ENCODE measurements at places on chromosomes 3 and 15. TPM values are rescaled to one million over a fixed set of nuclear protein-coding genes. Genes with fewer than 3 reads are reported as not detected.
A peak's percentile ranks its signal among the peaks of the same experiment; 100 is the strongest.

The SLC12A1 gene
- total RNA-seq = not detected

The CDHR4 gene
- not detected for total RNA-seq

The MESD gene
- total RNA-seq = 29.5 TPM

The LINGO1 gene
- not detected for total RNA-seq

DNA sequence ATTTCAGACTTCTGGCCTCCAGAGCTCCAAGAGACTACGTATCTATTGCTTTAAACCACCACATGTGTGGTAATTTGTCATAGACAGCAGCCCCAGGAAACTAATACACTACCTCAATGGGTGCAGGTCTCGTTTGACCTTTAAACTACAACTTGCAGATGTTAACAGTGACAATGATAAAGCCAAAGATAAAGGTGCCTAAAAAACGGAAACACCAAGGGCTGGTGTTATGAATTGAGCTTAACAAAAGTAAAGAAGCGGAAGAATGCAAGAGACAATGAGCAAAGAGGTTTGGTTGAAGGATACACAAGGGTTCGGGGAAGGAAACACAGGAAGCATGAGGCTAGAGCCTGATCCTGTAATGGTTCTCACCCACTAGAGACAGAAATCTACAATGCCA, 50.8 kb downstream of the RFTN1 start:
- peak overlapping the region; percentile 40 for H3K4me3 ChIP-seq
- DNase-seq = no peak
- peaks cover 71% of the 10 kb centered on the region for H3K4me1 ChIP-seq
- H3K27ac ChIP-seq = peak overlapping the region; percentile 74
- peaks cover 41% of the 10 kb centered on the region for H3K36me3 ChIP-seq

DNA sequence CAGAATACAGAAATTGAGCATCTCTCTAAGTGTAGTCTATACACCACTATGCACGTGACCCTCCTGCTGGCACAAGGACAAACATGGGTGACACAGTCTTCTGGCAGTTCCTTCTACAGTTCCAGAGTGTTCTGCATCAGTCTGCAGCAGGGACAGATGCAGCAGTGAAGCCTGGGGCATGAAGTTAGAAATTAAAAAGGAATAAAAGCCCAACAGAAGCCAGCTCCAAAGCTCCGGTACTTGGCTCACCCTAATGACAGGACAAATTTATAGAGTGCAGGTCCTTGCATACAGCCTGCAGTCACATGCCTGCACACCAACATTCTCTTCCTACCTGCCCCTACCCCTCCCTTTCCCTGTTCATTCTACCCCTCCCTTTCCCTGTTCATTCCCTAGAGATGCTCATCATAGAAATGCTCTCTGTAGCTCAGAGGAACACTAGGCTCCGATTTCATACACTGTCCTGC, 15.0 kb downstream of the UACA start:
- H3K4me1 ChIP-seq = no peaks in the 10 kb centered on the region
- H3K36me3 ChIP-seq = no peaks in the 10 kb centered on the region
- no peak overlapping the region for H3K27ac ChIP-seq
- H3K27me3 ChIP-seq = peaks cover 21% of the 10 kb centered on the region
- DNase-seq = no peak

GRCh38 chr3:142875583-142876207, 13.2 kb downstream of the PCOLCE2 start:
- no peak overlapping the region for H3K27ac ChIP-seq
- no peaks in the 10 kb centered on the region for H3K4me1 ChIP-seq
- no peak overlapping the region for H3K4me3 ChIP-seq
- no peak for DNase-seq
- H3K36me3 ChIP-seq = no peaks in the 10 kb centered on the region
- peaks cover 17% of the 10 kb centered on the region for H3K27me3 ChIP-seq

DNA sequence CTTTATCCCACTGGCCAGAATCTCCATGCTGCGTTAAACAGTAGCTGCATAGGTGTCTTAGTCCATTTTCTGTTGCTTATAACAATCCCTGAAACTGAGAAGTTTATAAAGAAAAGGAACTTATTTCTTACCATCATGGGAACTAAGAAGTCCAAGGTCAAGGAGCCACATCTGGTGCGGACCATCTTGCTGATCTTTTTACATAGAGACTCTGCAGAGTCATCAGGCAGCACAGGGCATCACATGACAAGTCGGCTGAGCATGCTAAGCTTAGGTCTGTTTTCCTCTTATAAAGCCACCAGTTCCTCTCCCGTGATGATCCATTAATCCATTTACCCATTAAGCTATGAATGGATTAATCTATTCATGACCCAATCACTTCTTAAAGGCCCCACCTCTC, 22.4 kb upstream of the FAM174B start:
- H3K36me3 ChIP-seq = no peaks in the 10 kb centered on the region
- no peak overlapping the region for H3K4me3 ChIP-seq
- H3K27ac ChIP-seq = no peak overlapping the region
- peaks cover 21% of the 10 kb centered on the region for H3K27me3 ChIP-seq
- H3K4me1 ChIP-seq = no peaks in the 10 kb centered on the region

GRCh38 chr15:33068007-33068481, 126.5 kb downstream of the FMN1 start:
- H3K4me1 ChIP-seq = peaks cover 7% of the 10 kb centered on the region
- H3K27me3 ChIP-seq = peaks cover 19% of the 10 kb centered on the region
- no peak for DNase-seq
- no peaks in the 10 kb centered on the region for H3K36me3 ChIP-seq

GRCh38 chr3:58051196-58051595, 43.0 kb downstream of the FLNB start:
- H3K4me3 ChIP-seq = no peak overlapping the region
- peaks cover 23% of the 10 kb centered on the region for H3K4me1 ChIP-seq
- no peaks in the 10 kb centered on the region for H3K36me3 ChIP-seq
- H3K27me3 ChIP-seq = peaks cover 1% of the 10 kb centered on the region
- no peak for DNase-seq

DNA sequence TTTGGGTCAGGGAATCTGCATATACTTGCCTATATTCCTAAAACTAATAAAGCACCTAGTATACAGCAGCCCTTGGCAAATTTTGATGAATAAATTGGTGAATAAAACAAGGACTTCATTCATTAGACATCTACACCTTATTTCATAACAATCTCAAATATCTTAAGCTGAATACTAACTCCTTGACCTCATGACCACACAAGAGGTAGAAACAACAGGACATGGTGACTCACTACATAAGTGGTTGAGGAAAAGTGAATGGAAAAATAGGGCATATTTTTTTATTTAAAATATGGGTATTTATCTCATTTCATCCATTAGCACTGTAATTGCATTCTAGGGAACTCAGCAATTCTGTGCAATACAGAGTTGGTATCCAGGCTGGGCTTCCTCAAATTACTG, 7.8 kb upstream of the STAC start:
- H3K36me3 ChIP-seq = no peaks in the 10 kb centered on the region
- H3K27ac ChIP-seq = no peak overlapping the region
- no peak overlapping the region for H3K4me3 ChIP-seq
- DNase-seq = no peak
- no peaks in the 10 kb centered on the region for H3K4me1 ChIP-seq
- peaks cover 2% of the 10 kb centered on the region for H3K27me3 ChIP-seq

DNA sequence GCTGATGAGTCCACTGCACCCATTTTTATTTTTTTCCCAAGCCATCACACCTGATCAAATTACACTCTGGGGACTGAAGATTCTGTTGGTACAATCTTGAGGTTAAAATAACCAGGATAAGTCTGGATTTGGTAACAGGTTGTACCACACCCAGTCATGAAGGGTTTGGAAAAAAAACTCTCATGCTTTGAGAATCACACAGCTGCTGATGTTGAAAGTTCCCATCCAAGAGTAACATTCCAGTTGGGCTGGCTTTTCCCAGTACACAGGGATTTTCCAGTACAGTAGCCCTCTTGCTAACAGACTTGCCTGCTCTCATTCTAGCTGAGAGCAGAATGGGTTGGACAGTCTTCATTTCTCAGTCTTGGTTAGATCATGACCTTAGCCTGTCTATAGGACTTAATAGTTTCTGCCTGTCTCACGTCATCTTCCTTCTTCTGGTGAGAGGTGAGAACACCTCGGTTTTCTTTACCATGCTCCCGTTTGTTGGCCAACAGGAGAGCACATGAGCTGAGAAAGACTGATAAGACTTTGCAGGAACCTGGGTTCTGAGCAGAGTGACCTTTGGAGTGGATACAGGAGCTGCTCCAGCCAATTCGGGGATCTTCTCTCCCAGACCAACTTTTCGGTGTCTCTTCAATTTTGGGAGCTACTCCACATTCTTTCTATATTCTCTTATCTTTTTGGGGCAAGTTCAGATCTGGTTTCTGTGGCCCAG, 300.1 kb upstream of the LYSMD4 start:
- no peaks in the 10 kb centered on the region for H3K4me1 ChIP-seq
- no peaks in the 10 kb centered on the region for H3K27me3 ChIP-seq
- no peaks in the 10 kb centered on the region for H3K36me3 ChIP-seq
- no peak overlapping the region for H3K27ac ChIP-seq

- H3K27me3 ChIP-seq = no peaks in the 10 kb centered on the region
- H3K4me3 ChIP-seq = no peak overlapping the region
- no peak overlapping the region for H3K27ac ChIP-seq
- no peaks in the 10 kb centered on the region for H3K36me3 ChIP-seq
- no peak for DNase-seq
These were observed 2.0 kb downstream of the HHATL start for GRCh38 chr3:42700366-42701288.

DNA sequence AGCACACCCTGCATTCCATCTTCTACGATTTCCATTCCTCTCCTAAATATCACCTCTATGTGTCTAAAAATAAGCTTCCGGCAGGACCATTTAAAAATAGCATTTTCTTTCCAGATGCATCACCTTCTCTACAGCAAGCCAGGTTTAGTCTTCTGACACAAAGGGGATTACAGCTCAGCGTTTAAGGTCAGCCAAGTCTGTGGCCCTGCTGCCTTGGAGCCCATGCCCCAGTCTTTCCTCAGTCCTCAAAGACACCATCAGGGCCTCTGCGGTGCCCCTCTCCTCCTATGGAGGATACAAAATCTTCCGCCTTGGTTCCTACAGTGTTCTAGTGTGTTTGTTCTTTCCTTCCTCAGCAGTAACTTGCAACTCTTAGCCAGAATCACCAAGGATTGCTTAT, 3.8 kb downstream of the SELENOS start:
- H3K36me3 ChIP-seq = peaks cover 60% of the 10 kb centered on the region
- peaks cover 34% of the 10 kb centered on the region for H3K4me1 ChIP-seq
- H3K27me3 ChIP-seq = no peaks in the 10 kb centered on the region
- no peak overlapping the region for H3K4me3 ChIP-seq
- DNase-seq = no peak

DNA sequence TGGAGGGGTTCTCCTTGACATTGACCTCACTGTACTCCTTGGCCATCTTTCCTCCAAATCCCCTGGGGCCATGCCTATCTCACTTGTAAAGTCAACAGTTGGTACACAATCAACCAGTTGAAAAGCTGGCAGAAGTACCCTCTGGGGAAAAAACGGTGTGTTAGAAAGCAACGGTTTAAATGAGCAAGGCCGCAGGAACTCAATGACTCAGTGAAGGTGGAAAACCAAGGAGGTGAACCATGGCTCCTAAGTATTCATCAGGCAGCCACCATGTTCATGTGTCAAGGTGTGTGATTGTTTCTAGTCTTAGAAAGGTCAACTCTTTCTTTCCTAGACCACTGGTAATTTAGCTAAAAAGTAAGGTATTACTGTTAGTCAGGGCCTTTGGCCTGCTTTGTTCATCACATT, 130.9 kb upstream of the SATB1 start:
- H3K27me3 ChIP-seq = no peaks in the 10 kb centered on the region
- H3K27ac ChIP-seq = peak overlapping the region; percentile 98

DNA sequence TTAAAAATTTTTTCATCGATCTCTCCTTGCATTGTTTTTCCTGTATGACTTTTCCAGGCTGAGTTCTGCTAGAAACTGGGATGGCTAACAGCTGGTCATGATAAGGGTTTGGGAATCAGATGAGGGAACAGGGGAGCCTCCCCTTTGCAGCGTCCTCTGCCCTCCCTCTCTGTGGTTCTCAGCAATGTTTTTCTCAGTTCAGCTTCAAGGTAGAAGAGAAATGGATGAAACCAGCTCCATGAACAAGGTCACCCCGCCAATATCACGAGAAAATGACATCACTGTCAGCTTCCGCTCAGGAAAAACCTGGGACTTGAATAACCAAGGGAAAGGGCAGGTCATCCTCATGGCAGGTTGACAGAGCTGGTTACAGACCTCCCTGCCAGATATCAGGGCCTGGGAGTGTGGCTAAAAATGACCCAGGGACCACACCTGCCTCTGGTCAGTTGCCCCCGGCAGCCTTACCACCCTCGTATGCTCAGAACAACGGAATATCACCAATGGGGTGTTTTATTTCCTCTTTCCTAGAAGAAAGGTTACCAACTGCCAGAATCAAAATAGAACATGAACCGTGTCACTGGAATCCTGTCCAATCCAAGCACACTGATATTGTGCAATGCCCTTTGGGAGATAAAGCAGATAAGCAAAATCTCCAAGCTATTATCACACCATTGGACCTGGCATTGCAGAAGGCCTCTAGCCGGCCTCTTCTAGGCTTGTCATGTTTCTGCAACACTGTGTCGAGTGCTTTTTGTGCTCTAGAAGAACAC, 26.1 kb downstream of the LSM3 start:
- peaks cover 4% of the 10 kb centered on the region for H3K4me1 ChIP-seq
- H3K27me3 ChIP-seq = no peaks in the 10 kb centered on the region
- DNase-seq = no peak
- no peak overlapping the region for H3K4me3 ChIP-seq

- no peaks in the 10 kb centered on the region for H3K27me3 ChIP-seq
- no peak overlapping the region for H3K27ac ChIP-seq
- no peak overlapping the region for H3K4me3 ChIP-seq
These were observed 16.7 kb upstream of the BFSP2 start for GRCh38 chr3:133383175-133383574.

- H3K27me3 ChIP-seq = no peaks in the 10 kb centered on the region
- peaks cover 11% of the 10 kb centered on the region for H3K4me1 ChIP-seq
- H3K36me3 ChIP-seq = peaks cover 10% of the 10 kb centered on the region
These were observed 172.0 kb downstream of the TCF12 start for GRCh38 chr15:57090496-57090859.

GRCh38 chr3:40452562-40452875, 4.6 kb upstream of the RPL14 start:
- peaks cover 5% of the 10 kb centered on the region for H3K36me3 ChIP-seq
- peaks cover 35% of the 10 kb centered on the region for H3K4me1 ChIP-seq

GRCh38 chr3:100993309-100993708, at the start of gene ABI3BP:
TSS of gene ABI3BP (minus strand) at chr3:100993421. CDS start at chr3:100993384, 37 bp downstream.
- H3K27me3 ChIP-seq = peaks cover 5% of the 10 kb centered on the region
- H3K27ac ChIP-seq = no peak within 1 kb of the TSS
- H3K36me3 ChIP-seq = no peaks in the 10 kb centered on the region
- DNase-seq = no peak

DNA sequence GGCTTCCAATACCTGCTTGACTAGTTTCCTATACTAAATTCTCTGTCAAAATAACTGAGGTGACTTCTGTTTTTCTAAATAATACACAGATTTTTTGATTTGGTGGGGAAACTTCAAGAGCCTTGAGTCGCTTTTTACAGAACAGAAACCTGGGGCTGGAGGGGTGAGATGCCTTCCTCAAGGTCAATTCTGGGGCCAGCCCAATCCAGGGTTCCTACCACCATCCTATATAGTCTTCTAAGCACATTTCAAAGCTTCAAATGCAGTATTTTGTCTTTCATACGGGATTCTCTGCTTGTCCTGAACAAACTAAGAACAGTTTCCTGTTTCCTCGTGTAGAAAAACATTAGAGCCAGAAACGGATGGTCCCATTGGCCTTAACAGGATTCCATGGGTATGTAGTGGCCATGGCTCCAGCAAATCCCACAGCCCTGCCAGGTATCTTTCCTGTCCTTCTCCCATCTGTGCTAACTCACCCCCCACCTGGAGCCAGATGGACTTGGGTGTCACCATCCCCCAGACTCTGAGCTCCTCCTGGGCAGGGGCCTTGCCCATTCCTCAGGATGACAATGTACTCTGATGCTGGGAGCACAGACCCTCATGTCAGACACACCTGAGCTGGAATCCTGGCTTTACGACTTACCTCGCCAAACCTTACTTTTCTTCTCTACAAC, 146.9 kb downstream of the KLF13 start:
- H3K27me3 ChIP-seq = no peaks in the 10 kb centered on the region
- peak overlapping the region; percentile 76 for H3K4me3 ChIP-seq
- peaks cover 60% of the 10 kb centered on the region for H3K4me1 ChIP-seq
- peaks cover 25% of the 10 kb centered on the region for H3K36me3 ChIP-seq
- H3K27ac ChIP-seq = peak overlapping the region; percentile 90
- DNase-seq = no peak

All from activated T-helper 1 cell treated with anti-CD3 and anti-CD28 coated beads, Interleukin-12 subunit alpha, Interleukin-12 subunit beta, Interleukin-2, Interleukin-4 antibody, amounts not matched to agents 30 ng/mL and 10 ng/mL and 1 ng/mL, durations not matched to agents 14 hours and 24 hours and 36 hours (primary cell).